OCI-LY7 (cell line): ENCODE measurements at places on chromosomes 13 and 19.

- DNase-seq, result no peak
Measured at GRCh38 chr19:21128901-21129698, 12.7 kb upstream of the ZNF431 start.

GRCh38 chr19:5290336-5291262 lies 50.0 kb downstream of the PTPRS start:
- DNase-seq, result no peak

DNA sequence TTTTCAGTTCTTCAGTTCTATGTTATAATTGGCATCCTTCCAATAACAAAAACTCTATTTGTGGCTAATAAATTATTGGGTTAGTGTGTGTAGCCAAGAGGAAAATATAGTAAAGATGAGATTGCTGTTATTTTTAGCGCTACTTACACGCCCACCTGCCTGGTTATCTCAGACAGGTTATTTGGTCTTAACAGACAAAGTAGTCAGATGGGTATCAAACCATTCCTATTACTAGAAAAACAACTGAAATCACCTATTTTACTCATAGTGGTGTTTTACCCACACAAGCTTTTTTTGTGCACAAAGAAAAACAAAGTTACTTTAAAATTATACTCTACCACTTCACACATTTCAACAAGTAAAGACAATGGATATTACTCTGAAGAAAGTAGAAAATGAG lies 151.2 kb downstream of the TBC1D4 start:
- no peak for DNase-seq

GRCh38 chr13:72808917-72809500 lies 27.1 kb downstream of the PIBF1 start:
- DNase-seq, result peak; percentile 39

DNA sequence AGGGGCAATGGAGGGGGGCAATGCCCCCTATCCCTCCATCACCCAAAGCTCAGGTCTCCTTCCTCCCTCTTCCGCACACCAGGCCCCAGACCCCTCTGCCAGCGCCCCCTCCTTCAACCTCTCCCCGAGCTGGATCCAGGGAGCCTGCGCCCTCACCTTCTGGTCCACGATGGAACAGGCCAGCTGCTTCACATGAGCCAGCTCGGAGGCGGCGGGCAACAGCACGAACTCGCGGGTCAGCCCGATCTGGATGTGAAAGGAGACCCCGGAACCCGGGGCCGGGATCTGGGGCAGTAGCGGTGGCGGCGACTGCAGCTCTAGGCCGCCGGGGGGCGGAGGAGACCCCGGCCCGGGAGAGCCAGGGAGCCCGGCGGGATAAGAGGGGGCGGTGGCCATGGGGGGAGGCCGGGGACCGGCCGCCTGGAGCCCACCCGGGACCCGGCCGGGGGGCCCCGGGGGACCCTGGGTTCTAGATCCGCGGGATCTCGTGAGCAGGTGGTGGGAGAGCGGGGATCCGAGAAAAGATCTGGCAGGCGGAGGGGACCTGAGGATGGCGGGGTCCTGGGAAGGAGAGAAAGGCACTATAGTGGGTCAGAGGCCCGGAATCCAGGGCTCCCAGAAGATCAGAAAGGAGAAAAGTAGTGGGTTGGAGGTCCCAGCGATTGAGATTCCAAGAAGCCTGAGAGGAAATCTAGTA lies 791 bp downstream of the PRKD2 start:
- DNase-seq, result peak; percentile 34

DNA sequence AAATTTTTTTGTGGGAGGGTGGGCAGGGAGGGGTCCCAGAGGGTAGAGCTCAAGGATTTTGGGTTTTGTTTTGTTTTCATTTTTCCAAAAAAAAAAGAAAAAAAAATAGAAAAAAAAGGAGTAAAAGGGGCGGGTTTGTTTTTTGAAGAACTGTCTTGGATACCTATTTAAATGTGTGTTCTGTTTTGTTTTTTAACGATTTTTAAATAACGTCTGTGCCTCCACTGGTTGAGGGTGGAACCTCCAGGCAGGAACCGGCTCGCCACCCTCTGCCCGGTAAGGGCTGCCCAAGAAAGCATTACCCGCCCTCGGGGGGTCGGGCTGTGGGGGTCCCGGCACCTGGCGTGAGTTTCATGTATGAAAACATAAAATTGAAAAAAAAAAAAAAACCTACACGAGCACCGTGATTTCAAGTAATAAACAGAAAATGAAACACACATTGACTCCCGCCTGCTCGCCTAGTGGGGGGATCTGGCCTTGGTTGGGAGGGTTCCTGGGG lies 10.4 kb downstream of the MIDN start:
- DNase-seq, result peak; percentile 46

GRCh38 chr13:107266657-107267056 lies 698.7 kb upstream of the ARGLU1 start:
- DNase-seq, result no peak

- DNase-seq, result no peak
Measured at GRCh38 chr19:1410136-1410786, 2.9 kb downstream of the DAZAP1 start.

DNA sequence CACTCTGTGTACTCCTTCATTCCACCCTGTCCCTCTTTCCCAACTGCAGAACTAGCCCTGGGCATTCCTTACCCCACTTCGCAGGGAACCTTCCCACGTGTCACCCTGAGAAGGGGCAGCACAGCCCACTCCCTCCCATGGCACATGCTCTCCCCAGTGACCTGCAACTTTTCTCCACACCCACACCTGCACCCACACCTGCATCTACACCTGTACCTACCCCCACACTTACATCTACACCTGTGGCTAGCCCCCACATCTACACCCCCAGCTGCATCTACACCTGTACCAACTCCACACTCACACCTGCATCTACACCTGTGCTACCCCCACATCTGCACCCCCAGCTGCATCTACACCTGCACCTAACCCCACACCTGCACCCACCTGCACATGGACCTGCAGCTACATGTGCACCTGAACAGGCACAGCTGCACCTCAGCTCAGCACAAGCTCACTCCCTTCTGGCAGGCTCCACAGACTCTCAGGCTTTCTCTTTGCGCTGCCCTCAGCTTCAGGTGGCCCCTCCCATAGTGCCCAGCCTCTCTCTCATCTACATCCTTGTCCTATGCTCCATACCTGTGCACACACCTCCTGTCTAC lies 234.1 kb downstream of the TUBA3C start:
- no peak for DNase-seq

DNA sequence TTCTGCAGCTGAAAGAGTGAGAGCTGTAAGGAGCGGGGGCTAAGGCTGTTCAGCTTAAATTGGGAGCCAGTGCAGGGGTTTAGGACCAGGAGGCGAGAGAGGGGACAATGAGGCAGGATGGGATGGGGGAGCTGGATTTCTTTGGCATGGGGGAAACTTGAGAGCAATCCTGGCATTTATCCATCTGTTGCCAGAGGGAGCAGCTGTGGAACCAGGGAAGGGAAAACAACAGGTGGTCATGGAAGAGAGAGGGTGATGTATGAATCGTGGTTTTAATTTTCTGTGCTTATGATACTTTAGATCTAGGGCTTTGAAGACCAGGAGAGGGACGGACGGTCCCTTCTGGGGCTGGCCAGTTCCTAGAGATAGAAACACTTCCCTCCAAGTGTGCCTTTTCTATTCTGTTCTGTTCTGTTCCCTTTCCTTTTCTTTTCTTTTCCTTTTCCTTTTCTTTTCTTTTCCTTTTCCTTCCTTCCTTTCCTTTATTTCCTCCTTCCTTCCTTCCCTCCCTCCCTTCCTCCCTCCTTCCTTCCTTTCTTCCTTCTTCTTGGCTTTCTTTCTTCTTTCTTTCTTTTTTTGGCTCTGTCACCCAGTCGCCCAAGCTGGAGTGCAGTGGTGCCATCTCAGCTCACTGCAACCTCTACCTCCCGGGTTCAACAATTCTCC lies 16.0 kb upstream of the CCL25 start:
- no peak for DNase-seq

- no peak for DNase-seq
Measured at GRCh38 chr19:47663911-47664771, 49.1 kb upstream of the EHD2 start.

GRCh38 chr19:44141191-44142058 lies at the start of gene ZNF234:
Gene ZNF234, plus strand, starts transcription at chr19:44141554. Its CDS starts 3,079 bp downstream, at chr19:44144633.
- DNase-seq, result no peak

DNA sequence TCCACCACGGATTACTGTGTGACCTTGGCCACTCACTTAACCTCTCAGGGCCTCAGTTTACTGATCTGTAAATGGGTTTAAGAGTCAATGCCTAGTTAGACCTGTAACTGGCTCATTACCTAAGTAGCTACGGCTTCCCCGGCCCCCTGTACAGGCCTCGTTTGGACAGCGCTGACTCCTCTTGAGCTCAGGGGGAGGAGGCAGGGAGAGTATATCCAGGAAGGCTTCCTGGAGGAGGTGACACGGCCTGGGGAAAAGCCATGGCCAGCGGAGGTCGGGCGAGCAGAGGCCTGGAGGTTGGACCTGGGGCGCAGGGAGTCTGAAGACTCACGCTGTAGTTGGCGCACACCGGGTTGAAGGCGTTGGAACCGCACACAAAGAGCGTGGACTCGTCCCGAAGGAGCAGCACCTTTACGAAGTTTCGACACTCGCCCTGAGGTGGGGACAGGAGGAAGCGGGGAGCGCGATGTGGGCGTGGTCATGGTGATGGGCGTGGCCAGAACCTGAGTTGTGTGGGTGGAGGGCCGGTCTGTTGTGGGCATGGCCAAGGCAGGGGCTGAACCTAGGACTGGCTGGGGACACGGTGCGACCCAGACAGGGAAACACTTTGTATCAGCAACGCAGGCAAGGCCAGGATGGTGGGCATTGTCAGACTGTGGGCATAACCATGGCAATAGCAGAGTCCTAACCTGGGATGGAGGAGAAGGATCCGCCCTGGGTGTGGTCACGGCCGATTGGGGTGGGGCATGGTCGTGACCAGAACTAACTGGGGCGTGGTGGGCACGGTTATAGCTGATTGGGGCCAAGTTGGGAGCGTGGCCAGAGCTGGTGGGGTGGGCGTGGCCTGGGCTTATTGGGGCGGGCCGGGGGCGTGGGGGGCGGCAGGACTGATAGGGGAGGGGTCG lies 3.6 kb downstream of the SEMA6B start:
- DNase-seq, result peak; percentile 28

DNA sequence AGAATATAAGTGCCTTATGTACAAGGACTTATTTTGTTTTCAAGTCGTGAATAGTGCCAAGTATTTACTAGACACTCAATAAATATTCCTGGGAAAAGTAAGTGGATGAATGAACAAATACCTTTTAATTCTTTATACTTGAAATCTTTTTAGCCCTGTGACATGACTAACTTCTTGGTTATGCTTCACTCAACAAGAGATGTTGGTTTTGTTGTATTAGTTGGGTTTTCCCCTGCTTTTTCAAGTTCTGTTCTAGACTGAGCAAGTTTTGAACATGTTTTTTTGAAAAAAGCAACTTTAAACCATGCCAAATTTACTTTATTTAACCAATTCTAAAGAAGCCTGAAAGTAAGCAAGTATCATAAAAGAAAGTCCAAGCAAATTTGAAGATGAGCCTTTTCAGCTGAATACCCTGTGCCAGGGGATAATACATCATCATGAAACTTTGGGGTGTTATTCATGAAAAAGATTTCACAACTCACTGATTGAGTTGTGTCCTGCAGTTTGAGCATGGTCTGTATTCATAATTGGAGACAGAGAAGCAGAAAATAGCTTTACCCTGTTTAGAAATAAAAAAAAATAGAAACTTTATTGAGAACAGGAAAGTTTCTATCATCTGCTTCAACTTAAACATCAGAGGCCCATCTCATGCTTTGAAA lies 11.1 kb downstream of the LMO7 start:
- DNase-seq, result no peak

DNA sequence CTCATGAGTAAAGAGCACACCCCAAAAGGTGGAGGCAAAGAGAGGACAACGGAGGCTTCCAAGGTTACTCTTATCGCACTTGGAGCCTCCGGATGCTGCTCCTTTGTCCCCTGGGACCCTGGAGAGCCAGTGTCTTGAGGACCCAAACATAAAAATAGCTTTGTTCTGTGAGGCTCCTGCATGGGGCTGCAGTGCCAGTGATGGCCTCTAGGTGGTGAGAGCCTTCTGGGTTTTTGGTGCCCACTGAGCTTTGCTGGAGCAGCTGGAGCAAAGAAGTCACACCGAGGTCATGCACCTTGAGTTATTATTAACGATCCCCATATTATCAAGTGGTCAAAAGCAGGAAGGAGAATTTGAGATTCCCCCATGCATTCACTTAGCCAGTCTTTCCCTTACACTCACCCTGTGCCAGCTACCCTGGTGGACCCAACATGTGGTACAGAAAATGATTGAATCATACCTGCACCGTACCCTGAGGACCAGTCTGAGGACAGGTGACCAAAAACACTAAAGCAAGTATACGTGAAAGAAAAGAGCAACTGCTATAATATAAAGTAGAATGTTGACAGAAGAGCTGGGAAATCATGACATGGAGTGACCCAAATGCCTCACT lies 41.5 kb downstream of the ZNF682 start:
- DNase-seq, result peak; percentile 56

- no peak for DNase-seq
Measured at GRCh38 chr19:53704011-53704410, 72.2 kb downstream of the DPRX start.

GRCh38 chr13:66994097-66994496 lies 236.0 kb downstream of the PCDH9 start:
- peak; percentile 90 for DNase-seq

DNA sequence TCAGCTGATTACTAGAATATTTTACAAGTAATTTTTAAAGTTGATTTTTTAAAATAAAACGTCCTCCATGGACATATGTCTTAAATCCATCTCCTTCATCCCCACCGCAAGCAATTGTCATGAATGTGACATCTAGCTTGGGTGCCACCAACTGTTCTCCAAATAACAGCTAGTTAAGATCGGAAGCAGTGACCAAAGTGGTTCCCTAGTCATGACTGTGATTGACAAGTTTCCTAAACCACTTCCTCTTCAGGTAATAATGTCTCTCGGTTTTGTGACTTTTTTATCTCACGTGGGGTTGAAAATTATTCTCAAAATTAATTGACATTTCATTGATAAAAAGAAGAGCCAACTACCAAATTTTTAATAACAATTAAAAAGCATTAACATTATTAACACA lies 135.3 kb upstream of the MIR17HG start:
- no peak for DNase-seq

DNA sequence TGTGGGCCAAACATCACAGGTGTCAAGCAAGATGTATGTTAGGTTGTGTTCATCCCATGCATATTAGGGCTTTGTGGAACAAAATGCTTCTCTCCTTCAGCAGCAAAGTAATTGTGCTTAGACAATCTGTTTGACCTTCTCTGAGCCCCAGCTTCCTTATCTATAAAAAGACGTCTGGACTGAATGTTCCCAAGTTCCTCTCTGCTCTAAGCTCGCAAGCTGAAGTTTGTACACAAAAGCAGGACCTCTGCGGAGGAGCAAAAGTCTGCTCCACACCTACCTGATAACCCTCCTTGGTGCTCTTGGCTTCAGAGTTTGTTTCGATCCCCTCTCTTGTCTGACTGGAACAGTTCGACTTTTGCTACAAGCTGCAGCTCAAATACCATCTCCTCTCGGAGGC lies 95.7 kb upstream of the UBL3 start:
- no peak for DNase-seq

GRCh38 chr13:113297370-113298042 lies 467 bp downstream of the LAMP1 start:
- DNase-seq, result no peak
